ENCODE measurements at places on chromosomes 12 and 14.

- DNase-seq: no peak
These were observed 36.6 kb downstream of the TSPAN9 start for GRCh38 chr12:3113671-3114325.

DNA sequence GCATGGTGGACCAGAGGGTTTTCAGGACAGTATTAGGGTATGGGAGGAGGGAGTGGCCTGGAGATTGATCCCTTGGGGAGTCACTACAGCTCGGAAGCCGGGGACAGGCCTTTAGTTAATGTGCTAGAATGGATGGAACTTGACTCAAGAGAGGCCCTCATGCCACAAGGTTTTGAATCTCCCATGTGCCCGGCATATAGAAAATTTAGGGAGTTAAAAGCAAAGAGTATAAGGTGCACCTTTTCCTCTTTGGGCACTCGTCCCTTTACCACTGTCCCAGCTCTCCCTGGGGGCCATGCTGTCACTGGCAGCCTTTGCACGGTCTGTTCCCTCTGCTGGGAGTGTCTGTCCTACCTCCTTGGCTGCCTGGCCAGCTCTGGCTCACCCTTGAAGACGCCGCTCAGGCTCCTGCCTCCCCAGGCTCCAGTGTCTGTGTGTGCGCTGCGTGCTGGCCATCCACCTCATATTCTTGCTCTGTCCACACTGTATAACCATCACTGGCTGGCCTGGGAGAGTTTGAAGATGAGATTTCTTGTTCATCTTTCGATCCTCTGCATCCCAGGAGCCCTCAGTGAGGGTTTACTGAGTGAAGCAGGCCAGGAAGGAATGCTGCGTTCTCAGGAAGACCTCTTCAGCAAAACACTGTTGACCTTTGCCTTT, 161.3 kb downstream of the ZFP36L1 start:
- no peak for DNase-seq

DNA sequence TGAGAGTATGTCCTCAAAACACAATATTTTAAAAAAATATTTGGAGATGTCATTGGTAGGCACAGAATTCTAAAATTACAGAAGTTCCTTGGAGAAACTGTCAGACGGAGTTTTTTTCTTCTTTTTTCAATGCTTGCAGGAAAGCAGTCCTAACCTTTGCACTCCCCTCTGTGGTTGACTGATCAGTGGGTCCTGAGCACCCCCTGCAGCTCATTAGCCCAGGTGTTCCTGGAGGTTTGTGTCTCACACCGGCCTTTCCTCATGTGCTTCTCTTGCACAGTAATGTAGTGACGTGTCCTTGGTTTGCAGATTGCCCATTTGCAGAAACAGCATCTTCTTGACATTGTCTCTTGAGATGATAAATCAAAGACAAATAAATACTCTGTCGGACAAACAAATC, 513.0 kb downstream of the TMEM121 start:
- no peak for DNase-seq

GRCh38 chr14:78313499-78313898, 143.3 kb downstream of the NRXN3 start:
- no peak for DNase-seq

DNA sequence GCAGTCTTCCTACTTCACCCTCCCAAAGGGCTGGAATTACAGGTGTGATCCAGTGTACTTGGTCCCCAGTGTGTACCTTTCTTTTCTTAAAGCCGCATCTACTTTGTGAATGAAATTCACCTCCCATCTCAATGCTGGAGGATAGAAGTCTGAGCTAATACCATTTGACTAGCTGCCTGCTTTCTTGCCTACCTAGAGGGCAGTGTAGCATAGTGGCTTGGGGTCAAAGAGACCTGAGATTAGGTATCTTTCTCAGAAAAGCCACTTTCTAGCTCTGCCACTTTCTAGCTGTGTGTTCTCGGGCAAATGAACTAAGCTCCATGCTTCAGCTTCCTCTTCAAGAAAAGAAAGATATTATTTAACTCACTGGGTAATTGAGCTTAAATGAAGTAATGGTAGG, 16.9 kb downstream of the SMOC1 start:
- DNase-seq: no peak

DNA sequence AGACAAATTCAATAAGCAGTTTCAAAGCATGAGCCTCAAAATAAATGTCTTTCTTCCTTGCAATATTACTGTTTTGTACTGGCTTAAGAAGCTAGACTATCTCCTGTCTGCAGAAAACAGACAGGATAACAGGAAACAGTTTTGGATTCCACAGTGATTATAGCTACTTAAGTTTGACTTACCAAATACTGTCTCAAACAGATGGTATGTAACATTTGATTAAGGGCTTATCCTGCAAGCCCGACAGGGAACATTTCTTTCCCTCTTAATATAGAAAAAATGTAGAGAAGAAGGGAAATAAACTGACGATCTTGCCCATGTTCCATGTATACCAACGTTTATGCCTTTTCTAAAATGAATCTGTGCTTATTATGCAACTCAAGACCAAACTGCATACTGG, 179.9 kb upstream of the EEA1 start:
- no peak for DNase-seq

- DNase-seq: no peak
These were observed 509.6 kb downstream of the FUT8 start for GRCh38 chr14:65922142-65922541.

DNA sequence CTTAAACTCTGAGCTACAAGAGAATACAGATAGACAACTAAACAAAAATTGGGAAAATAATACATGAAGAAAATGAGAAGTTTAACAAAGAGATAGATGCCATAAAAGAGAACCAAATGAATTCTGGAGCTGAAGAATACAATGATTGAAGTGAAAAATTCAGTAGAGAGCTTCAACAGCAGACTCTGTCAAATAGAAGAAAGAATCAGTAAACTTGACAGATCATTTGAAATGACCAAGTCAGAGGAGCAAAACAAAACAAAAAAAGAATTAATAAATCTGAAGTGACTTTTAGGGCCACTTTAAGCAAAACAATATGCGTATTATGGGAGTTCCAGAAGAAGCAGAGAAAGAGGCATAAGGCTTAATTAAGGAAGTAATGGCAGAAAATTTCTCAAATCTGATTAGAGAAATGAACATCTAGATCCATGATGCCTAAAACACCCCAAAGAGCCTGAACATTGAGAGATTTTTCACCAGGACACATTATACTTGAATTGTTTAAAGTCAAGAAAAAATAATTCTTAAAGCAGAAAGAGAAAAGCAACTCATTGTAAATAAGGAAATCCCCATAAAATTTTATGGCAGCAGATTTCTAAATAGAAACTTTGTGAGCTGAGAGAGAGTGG, 61.0 kb upstream of the RNU6-8 start:
- no peak for DNase-seq

- DNase-seq: no peak
These were observed 478.9 kb downstream of the BCAT1 start for GRCh38 chr12:24470050-24470449.

GRCh38 chr14:71539650-71540285, 392.5 kb upstream of the RGS6 start:
- no peak for DNase-seq

DNA sequence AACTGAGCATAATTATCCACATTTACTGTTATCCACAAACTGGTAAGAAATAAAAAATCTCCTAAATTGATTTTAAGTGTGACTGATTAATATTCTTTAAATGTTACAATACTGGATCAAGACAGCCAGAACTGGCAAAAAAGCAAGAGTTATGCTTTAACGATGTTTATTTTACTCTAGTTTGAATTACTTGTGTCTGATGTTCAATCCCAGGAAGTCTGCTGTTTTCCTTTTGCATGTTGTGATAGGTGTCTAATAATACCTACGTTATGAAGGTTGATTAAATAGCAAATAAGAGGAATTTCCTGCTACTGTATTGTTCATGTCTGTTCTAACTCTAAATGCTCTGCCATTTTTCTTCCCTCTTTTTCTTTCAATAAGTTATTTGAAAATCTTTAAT, 34.4 kb upstream of the OTOGL start:
- no peak for DNase-seq

DNA sequence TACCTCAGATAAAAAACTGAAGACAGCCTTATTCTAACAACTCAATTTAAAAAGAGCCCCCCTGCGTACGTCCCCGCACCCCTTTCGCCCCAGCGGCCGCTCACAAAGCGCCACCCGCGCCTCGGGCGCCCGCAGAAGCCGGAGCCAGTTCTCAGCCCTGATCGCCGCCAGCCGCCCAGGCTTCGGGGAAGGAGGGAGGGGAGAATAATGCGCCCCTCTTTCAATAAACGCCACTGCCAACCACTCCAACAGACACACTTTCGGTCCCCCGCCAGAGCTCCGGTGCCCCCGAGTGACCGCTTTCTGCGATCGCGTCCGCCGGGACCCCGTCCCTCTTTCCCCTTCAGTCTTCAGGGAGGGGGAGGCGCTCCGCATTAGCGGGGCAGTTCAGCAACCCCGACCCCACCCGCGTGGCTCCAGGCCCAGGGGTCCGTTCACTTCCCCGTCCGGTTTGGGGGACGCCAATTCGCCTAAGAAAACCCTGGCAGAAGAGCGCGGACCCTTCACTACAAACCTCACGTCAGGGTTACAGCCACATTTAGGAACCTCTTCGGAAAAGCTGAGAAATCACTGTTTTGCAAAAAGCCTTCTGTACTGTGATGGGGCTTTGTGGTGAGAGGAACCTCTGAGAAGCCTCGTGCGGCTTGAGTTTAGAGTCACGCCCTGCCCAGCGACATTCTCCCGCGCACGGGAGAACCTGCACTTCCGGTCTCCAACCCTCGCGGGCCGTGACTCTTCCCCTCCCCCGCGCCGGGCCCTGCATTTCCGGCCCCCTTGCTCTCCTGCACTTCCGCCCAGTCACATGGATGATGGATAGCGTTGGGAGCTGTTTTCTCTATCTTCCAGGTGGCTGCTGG, 18.7 kb downstream of the FOXG1 start:
- no peak for DNase-seq

Measured in NCI-H1048 (cell line).